Posterior vena cava (tissue), 2 donors: ENCODE measurements at places on chromosomes 1 and 21.

DNA sequence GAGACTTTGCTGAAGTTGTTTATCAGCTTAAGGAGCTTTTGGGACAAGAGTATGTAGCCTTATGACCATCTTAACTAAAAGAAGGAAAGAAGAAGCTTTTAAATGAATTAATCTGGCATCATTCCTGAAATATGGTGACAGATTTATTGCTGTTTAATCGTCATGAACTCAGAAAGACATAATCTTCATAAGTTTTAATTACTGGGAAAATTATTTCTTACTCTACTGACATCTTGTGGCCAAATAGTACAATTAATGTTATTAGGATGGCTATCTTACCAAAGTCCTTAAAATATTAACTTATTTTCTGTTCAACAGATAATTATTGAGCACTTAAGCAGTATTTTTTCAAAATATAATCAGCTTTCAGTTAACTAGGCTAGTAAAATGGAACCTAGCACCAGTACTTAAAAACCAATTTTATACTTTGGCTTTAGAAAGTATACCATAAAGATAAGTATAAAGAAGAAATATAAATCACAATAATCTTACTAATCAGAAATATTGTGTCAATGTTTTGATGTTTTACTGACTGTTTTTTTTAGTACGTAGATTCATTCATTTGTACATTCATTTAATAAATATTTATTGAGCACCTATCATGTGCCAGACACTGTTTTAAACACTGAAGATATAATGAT, 34.7 kb upstream of the GPR25 start:
- DNase-seq, result no peak

- no peak for DNase-seq
Measured at GRCh38 chr1:111707906-111708305, 31.3 kb downstream of the INKA2 start.

DNA sequence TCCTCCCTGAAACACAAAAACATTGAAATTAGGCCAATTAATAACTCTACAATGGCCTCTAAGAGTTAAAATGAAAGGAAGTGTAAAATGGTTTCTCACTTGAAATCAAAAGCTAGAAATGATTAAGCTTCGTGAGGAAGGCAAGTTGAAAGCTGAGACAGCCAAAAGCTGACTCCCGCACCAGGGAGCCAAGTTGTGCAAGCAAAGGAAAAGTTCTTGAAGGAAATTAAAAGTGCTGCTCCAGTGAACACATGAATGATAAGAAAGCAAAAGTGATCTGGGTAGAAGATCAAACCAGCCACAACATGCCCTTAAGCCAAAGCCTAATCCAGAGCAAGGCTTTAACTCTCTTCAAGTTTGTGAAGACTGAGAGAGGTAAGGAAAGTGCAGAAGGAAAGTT, 22.8 kb downstream of the CYYR1 start:
- no peak for DNase-seq

DNA sequence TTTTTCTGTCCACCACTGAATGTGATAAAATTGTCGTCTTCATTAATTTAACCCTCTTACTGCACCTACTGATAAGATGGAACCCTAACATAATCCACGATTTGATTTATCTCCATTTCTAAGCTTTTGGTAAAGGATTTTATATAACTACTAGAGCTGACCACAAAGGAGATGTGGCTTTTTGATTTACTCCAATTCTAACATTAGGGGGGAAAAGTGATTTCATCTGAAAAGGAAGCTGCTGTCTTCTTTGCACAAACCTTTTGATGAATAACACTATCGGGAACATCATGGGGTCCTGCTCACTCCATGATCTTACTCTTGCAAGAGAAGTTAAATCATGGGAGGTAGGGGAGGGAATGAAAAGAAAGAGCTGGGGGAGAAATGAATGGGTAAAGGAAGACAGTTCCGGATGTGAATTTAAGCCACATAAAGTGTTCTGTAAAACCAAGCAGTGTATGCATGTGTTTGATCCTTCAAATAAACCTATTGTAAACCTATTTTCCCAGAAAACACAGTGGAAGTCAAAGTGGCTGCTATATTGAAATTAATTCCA, 161.8 kb downstream of the GABPA start:
- no peak for DNase-seq

DNA sequence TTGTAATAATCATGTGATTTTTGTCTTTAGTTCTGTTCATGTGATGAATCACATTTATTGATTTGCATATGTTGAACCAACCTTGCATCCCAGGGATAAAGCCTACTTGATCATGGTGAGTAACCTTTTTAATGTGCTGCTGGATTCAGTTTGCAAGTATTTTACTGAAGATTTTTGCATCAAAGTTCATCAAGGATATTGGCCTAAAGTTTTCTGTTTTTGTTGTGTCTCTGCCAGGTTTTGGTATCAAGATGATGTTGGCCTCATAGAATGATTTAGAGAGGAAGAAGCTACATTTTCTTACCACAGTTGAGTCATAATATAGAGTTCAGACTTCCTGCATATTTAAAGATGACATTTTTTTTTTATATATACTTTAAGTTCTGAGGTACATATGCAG, 455.9 kb downstream of the PLPP3 start:
- no peak for DNase-seq

DNA sequence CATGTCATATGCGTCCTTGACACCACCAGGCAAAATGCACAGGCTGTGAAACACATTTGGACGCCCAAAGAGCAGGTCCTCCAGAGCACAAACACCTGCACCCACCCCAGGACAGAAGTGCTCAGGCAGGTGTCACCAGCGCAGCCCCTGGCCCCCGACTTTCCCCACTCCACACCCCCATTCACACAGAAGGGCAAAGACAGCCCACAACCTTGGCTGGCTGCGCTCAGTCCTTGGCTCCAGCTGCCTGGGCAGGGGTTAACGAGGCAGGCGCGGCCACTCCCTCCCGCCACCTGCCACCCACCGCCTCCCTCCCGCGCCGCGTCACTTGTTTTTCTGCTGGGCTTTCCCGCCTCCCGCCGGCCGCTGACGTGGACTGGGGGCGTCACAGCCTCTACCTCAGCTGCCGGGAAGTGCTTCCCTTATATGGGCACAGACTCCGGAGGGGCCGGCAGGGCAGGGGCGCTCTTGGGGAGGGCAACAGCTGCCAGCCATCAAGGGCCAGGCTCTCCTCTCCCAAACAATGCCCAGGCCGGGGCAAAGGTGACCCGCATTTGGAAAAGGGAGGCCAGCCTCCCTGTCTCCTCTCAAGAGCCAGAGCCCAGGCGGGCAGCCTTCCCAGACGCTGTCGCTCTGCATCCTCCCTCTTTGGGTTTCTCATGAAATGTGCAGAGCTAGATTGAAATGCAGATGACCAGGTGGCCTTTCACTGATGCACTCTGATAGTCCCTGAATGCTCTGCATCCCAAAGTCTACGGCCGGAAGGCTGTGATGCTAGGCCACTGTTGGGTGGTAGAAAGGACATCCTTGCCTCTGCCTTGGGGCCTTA, 14.8 kb upstream of the BTG2 start:
- peak; percentile 99 for DNase-seq

GRCh38 chr1:39683591-39684312, 7.5 kb downstream of the HPCAL4 start:
- DNase-seq, result peak; percentile 82

- DNase-seq, result no peak
Measured at GRCh38 chr21:25115021-25115420, 492.3 kb downstream of the MRPL39 start.

DNA sequence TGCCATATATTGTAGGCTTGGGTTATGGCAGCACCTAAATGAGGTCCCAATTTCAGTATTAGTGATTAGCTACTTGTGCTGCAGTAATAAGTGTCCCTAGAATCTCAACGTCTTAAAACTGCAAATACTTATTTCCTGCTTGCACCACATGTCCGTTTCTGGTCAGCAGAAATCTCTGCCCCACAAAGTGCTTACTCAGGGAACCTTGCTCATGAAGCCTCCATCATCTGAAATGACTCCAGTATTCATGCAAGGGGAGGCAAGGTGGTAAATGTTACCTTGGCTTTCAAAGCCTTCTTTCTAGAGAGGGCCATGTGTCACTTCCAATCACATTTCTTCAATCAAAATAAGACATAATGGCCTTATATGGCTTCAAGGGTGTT, 274.2 kb upstream of the KAZN start:
- no peak for DNase-seq

DNA sequence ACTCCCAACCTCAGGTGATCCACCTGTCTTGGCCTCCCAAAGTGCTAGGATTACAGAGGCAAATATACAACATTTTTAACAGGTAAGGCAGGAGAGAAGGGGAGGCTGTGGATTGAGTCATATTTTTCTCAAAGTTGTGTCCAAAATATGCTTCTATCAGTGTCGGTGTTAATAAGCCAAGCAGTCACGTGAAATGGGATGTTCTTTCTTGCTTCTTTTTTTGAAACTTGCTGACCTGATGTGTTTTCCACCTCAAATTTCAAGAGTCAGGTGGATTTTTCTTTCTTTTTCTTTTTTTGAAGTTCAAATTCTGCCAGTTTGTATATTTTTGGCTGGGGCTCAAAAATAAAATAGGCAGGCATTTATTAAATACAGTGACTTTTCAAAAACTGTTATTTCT, 91.5 kb downstream of the PCP4 start:
- no peak for DNase-seq

- no peak for DNase-seq
Measured at GRCh38 chr1:194503209-194503608, 1316.8 kb upstream of the B3GALT2 start.

- no peak for DNase-seq
Measured at GRCh38 chr1:236311040-236311439, 29.3 kb upstream of the ERO1B start.

DNA sequence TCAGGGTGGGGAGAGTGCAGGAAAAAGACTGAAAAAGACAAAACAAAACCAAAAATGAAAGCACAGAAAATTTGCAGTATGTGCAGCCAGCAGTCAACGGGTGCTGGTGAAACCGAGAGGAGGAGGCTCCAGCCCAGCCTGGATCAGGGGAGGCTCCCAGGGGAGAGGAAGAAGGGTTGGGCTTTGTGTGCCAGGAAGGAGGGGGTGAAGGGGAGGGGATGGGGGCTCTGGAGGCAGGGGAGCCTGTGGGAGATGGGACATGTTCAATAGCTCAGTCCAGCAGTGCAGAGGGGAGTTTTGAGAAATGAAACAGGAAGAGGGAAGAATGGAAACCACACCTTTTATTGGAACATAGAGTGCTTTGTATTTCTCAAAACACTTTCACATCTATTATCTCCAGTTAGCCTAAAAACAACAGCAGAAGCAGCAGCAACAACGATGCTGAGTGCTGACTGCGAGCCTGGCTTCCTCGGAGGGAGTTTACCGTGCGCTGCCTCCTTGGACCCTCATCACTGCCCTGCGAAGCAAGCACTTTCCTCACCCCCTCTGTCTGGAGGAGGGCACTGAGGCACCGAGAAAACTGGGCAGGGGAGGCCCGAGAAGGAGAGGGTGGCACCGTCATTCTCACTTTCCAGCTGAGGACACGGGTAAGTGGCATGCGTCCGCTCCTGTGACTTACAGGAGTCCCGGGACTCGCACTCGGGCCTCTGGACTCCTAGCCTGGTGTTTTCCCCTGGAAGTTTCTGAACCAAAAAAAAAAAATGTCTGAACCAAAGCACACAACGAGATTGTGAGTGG, 62.9 kb downstream of the MDM4 start:
- no peak for DNase-seq

DNA sequence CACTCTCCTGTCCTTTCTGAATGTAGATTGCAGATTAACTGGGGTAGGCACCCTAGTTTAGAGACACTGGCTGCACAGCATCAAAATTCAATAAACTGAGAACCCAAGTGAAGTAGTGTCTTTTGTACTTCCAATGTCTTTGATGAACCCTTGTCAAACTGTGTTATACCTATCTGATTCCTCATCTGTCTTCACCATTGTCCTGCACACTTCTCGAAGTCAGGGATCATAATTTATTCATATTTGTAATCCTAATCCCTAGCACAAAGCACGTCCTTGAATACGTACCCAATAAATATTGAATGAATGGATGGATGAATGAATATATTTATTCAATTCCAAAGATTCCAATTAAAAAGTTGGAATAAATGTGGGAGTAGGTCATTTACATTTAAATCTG, 256.6 kb upstream of the PTBP2 start:
- DNase-seq, result no peak

DNA sequence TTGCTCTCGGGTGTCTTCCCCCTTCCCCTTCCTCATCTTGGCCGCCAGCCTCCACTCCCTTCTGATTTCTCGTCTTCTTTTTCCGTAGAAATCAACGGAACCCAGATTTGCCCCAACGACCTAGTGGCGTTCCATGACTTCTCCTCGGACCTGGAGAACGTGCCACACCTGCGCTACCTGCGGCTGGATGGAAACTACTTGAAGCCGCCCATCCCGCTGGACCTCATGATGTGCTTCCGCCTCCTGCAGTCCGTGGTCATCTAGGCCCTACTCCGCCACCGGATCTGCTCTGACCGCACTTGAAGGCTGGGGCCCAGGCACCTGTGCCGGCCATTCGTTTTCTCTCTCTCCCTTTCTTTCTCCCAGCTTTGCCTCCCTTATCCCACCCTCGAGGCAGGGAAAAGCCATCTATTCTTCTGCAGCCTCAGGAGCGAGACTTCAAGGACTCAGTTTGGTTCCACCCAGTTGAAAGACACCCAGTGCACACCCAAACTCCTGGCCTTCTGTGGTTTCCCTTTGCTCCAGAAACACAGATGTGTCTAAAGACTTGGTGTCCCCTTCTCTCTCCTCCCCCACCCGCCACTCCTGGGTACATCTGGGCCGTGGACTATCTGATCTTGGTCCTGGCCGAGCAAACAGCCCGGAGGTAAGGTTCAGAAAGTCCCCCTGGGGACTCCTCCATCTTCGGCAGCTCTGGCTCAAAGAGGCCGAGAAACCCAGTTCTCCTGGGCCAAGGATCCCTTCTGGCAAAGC, 7.2 kb upstream of the OPTC start:
- DNase-seq, result no peak

DNA sequence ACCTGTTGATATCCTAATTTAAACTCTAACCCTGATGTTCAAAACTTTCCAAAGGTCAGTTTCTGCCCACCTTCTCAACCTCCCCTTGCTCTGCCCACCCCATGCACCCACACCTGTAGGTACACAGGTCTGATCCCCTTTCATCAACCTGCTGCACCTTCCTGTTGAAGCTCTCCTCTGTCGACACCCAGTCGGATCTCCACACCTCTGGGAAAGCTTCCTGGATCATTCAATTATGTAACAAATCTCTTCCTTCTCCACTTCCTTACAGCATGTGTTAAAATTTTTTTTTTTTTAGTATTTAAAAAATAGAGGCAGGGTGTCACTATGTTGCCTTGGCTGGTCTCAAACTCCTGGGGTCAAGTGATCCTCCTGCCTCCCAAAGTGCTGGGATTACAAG, 44.7 kb upstream of the IGSF5 start:
- DNase-seq, result no peak

- DNase-seq, result no peak
Measured at GRCh38 chr1:20867847-20868246, 80.7 kb upstream of the HP1BP3 start.

GRCh38 chr1:81382561-81382960, 418.2 kb upstream of the ADGRL2 start:
- DNase-seq, result no peak

GRCh38 chr1:74824497-74825107, 91.7 kb downstream of the TYW3 start:
- no peak for DNase-seq

DNA sequence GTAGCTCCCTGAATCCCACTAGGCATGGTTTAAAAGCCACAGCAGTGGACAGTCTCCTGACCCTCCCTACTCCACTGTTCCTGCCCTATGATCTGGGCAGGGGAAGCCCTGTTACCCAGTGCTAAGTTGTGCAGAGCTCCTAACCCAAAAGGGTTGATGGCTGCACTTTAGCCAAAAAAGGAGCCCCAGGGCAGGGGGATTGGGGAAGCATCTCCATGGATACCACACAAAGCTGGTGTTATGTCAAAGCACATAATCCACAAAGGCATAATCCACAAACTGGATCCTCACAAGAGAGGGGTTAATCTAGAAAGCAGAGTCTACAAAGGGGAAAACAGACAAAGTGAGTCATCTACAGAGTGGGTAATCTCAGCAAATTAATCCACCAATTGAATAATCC, 5.7 kb downstream of the RSPO1 start:
- peak; percentile 28 for DNase-seq
